Renal cortical epithelial cell (primary cell): ENCODE measurements at places on chromosomes 1 and 21. TPM values are rescaled to one million over a fixed set of nuclear protein-coding genes. Genes with fewer than 3 reads are reported as not detected.

Gene PEAR1
- 2.1 and 3.9 TPM in 2 replicates for total RNA-seq

Gene TSPAN1
- 78.7 and 114 TPM in 2 replicates for total RNA-seq

Gene LRRC8B
- total RNA-seq, result 4.4 and 10.2 TPM in 2 replicates

Gene PDE9A
- 3.0 and 5.0 TPM in 2 replicates for total RNA-seq

Gene KIF26B
- 5.4 and 19.4 TPM in 2 replicates for total RNA-seq

Gene TMCO2
- not detected in 2 replicates for total RNA-seq

Gene OR2W3
- total RNA-seq, result 0.15 TPM in 1 of 2 replicates, not detected in the other

Gene KCNK1
- total RNA-seq, result 11.2 and 13.2 TPM in 2 replicates

Gene SSBP3
- 2.8 and 9.0 TPM in 2 replicates for total RNA-seq

Gene OLFML2B
- total RNA-seq, result 0.87 and 3.2 TPM in 2 replicates

Gene UBE2U
- 0.10 TPM in 1 of 2 replicates, not detected in the other for total RNA-seq
